ENCODE measurements at places on chromosomes 16 and 17.

DNA sequence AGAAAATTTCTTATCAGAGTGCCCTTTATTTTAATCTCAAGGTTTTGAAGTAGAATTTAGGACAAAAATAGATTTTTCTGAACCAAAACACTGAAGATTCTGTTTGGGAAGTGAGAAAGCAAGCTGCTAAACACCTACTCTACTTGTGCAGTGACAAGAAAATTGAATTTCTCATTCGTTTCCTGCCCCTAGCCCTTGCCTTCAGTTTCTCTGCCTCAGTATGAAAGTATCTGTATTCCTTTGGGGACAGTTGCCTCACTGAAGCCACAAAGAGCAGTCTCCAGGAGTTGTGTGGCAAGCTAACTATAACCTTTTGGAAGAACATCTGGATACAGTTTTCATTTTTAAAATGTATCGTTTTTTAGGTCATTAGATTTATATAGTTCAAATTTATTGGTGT is 19.7 kb downstream of the MOSMO start:
- peak; percentile 26 for DNase-seq

DNA sequence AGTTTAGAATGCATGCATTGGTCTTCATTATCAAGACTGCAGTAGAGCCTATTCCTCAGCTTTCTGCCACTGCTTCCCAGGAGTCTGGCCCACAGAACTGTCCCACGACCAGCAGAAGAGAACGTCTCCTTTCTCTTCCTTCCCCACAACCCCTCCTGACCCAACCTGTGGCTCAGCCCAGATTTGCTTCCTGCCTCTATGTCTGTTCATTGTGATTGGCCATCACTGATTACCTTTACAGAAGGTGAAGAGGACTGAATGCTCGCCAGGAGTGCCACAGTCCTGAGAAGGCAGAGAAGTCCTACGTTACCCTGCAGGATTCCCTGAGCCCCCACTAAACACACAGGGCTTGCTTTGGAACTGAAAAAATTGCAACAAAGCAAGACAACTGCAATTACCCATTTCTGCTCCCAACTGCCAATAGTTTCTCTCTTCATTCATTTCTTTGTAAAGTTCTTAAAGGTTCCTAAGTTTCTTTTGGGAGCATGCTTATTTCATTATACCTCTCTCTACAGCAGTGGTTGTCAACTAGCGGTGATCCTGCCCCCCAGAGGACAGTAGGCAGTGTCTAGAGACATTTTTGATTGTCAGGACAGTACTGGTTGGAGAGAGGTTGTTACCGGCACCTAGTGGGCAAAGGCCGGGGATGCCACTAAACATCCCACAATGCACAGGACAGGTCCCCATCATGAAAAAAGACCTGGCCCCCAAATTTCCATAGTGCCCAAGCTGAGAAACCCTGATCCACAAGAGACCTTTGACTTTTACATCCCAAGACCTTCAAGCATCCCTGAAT is 4.5 kb upstream of the NAT9 start:
- DNase-seq: peak; percentile 59

DNA sequence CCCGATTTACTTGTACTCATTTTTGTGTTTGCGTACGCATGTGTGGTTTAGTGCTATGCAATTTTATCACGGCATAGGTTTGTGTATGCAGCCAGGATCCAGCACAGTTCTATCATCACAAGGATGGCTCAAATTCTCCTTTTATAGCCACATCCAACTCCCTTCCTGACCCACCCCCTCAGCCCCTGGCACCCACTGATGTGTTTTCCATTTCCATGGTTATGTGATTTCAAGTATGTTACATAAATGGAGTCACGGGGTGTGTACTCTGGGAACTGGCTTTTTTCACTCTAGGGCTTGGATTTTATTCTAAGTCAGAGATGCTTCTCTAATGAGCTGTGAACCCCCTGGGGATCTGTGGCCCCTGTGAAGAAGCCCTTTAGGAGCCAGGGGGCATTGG is 16.8 kb downstream of the IL4R start:
- peak; percentile 68 for DNase-seq

GRCh38 chr16:57985204-57986181 is 14.6 kb upstream of the CNGB1 start:
- no peak for DNase-seq

DNA sequence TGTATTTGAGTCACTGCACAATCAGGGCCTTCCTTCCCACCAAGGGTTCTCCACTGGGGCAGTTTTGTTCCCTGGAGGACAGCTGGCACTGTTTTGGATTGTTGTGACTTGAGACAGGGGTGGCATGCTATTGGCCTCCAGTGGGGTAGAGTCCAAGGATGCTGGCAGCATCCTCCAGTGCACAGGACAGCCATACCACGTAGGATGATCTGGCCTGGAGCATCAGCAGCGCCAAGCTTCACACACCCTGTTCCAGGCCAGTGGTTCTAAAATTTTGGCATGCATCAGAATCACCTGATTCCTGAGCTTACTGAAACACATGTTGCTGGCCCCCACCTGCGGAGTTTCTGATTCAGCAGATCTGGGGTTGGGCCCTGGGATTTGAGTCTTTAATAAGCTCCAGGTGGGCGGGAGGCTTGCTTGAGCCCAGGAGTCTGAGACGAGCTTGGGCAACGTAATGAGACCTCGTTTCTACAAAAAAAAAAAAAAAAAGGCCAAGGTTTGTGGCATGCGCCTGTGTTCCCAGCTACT is 83.2 kb downstream of the MGAT5B start:
- no peak for DNase-seq

GRCh38 chr16:78775161-78775561 is 675.7 kb downstream of the WWOX start:
- no peak for DNase-seq

- DNase-seq: peak; percentile 31
Observed at GRCh38 chr17:19720631-19721426, 4.4 kb upstream of the SLC47A2 start.

DNA sequence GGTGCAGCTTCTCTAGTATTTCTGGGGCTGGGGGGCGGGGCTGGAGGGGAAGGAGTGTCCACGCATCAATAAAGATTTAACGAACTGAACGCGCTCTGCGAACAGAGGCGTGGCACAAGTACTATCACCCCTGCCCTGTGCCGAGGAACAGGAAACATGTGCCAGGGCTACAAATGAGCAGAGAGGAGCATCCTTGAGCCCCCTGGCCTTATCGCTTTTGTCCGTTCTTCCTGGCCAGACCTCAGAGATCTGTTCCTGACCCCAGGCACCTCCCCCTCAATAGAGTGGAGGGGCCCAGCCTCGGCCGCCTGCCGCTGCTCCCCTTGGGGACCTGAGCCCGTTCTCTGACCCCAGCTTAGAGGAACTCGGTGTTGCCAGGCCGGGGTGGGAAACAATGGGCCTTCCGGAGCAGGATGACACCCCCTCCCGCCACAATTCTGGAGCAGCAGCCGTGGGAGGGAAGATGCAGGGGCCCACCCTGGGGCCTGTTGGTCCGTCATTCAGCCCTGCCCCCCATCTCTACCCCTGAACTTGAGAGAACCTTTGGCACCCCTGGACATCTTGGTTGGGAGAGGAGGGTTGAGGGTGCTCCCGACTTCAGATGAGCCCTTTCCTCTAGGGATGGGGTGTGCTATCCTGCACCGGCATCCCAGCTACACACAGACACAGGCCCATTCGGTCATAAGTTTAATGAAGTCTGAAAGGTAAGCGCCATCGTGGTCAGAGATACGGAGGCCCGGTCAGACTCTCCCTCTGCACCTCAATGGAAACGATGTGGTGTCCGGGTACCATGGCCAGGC is 1.1 kb downstream of the NAA38 start:
- peak; percentile 10 for DNase-seq

- DNase-seq: no peak
Observed at GRCh38 chr16:12132290-12132689, 155.8 kb downstream of the SNX29 start.

- DNase-seq: no peak
Observed at GRCh38 chr17:17391668-17392370, 85.0 kb upstream of the MED9 start.

DNA sequence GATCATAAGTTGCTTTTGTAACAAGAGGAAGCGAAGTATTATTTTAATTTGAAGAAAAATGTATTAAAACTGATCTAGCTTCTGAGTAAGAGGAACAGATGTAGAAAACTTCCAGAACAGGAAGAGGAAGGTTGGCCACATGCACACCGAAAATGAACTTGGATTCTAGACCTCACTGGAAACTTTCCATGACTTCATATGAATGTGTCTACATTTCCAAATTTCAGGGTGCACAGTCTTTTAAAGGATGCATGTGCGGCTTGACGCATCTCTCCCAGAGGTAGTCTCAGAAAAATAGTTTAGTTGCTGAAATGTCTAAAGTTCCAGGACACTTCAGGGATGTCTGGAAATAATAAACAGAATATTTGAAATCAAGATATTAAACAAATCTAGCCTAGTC is 275.1 kb upstream of the MYOCD start:
- DNase-seq: no peak

DNA sequence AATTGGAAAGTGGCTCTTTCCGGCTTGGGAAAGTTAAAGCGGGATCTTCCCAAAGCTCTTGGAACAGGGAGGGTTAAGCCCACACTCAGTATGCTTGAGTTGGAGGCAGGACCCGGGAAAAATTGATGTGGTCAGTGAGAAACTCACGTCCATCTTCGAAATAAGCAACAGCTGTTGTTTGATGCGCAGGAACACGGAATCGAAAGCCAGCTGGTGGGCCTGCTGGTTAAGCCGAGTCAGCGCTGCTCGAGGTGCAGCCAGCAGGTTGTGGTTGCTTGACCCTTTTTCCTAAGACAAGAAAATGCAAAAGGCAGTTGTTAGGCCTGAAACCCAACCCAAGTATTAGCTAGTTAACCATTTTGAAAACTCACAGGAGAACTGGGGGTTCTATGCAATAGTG is 49.4 kb downstream of the COG7 start:
- peak; percentile 84 for DNase-seq

DNA sequence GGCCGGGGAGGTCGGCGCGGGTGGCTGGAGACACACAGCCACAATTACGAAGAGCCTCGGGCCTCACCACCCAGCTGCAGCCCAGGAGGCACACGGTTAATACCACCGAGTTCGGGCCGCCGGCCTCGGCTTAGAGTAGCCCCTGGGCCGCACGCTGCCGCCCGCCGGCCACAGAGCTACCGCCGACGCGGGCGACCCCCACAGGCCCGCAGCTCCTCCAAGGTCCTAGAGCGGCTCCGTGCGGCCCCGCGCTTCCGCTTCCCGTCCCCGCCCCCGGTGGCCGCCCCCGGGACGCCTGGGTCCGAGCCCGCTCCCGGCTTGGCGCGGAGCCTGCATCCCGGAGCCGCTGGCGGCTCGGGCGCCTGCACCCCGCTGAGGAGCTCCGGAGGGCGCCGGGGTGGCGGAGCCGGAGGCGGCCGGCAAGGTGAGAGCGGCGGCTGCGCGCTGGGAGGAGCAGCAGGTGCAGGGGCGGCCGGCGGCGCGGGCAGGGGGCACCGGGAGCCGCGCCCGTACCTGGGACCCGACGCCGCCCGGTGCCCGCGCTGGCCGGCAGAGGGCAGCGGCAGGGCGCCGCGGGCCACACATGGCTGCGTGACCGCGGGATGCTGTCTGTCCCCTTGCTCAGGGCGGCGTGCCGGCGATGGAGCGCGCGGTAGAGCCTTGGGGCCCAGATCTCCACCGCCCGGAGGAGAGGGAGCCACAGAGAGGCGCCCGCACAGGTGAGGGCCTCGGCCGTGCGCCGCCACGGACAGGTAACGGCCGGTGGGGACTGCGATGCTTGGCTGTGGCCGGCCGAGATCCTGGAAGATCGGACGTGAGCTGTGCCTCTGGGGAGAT is at the start of gene ZNF48:
Gene ZNF48, plus strand, starts transcription at position 266 of the 837 bp plus-strand sequence. Its CDS starts 375 bp downstream, at position 641.
- peak; percentile 95 for DNase-seq

GRCh38 chr16:57694231-57694724 is 328 bp upstream of the DRC7 start:
- DNase-seq: no peak

- DNase-seq: peak; percentile 21
Observed at GRCh38 chr17:40633871-40634270, 13.7 kb downstream of the SMARCE1 start.

- DNase-seq: peak; percentile 22
Observed at GRCh38 chr16:71883168-71883848, 674 bp downstream of the ZNF821 start.

DNA sequence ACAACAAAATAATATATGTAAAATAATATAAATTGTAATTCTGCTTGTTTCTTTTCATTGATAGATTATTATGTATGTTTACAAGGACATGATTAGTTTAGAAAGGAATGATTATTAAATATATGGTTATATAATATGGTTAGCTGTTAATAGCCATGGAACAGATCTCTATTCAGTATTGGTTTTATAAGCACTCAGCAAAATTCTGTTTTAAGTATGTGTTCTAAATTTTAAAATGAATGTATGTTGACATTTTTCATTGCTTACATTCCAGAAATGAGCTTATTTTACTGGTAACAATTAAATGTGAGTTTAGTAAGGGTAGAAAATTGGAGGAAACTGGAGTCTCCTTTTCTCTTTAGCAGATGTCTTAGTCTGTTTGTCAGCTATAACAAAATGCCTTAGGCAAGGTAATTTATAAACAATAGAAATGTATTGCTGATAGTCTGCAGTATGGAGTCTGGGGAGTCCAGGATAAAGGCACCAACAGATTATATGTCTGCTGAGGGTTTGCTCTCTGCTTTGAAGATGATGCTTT is 45.4 kb downstream of the NFAT5 start:
- no peak for DNase-seq

- no peak for DNase-seq
Observed at GRCh38 chr17:48738803-48739526, 10.4 kb upstream of the HOXB13 start.

GRCh38 chr16:88939245-88939971 is 37.6 kb downstream of the CBFA2T3 start:
- DNase-seq: no peak

DNA sequence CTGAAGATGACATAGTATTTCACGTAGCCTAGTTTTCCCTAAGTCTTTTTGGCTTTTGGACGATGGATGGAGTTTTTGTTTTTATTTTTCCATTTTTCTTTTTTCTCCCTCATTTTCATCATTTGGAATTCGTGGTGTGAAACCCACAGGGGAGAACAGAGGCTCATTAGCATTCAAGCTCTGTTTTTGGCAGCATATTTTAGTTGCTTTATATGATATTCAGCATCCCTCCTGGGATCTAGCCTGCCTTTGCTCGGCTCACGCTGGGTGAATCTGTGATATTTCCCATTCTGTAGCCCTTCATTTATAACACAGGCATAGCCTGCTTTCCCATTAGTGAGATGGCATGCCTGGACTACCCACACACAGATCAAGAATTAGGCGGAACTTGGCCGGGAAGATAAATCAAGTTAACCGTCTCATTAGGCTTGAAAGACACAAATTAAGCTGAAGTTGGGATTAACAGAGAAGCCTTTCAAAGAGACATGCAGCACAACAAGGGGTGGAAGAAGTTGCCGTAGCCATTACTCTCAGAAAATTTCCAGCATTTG is 20.1 kb upstream of the CLEC19A start:
- DNase-seq: no peak

DNA sequence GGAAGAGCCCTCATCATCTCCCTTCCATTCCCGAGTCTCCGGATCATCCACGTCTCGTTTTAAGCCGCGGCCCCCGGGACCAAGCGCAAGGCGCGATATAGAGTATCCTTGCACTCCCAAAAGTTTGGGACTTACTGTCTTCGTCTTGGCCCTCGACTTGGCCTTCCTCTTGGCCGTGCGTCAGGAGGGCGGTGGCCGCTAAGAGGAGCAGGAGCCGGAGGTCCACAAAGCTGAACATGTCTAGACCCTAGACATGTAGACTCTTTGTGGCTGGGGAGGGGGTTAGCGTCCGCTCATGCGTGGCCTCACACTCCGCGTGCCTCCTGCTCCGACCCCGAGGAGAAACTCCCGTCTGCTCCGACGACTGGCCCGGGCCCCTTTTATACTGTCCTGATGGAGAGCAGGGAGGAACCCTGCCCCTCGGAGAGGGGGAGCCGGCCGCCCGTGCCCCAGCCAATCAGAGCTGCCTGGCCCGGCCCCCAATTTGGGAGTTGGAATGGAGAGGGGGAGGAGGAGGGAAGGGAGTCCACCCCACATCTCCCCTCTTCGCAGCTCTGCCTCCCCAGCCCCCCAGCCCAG is at the start of gene COL1A1:
Gene COL1A1, minus strand, starts transcription at position 356 of the 579 bp plus-strand sequence. Its CDS starts 118 bp downstream, at position 238.
- peak; percentile 85 for DNase-seq
